Activated CD4-positive, alpha-beta T cell treated with anti-CD3 and anti-CD28 coated beads, Interleukin-2, amount 10 ng/mL, durations not matched to agents 7 days and 5 days (primary cell): ENCODE measurements at places on chromosomes 13 and 19.
A peak's percentile ranks its signal among the peaks of the same experiment; 100 is the strongest.

DNA sequence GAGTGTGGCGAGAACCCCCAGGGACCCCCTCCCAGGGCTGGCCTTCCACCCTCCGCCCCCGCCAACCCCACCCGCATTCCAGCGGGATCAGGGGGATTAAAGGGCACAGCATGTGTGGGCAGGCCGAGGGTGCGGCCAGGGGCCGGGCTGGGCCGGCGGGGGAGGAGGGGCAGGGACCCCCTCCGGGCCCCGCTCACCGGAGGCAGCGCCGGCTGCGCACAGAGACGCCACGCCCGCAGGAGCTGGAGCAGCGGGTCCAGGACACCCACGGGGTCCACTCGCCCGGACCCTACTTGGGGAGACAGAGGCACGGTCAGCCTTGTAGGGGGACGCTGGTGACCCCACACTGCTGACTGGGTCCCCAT is 2.4 kb downstream of the ADAMTSL5 start:
- H3K36me3 ChIP-seq: no peaks in the 10 kb centered on the region
- no peak overlapping the region for H3K27ac ChIP-seq
- peaks cover 23% of the 10 kb centered on the region for H3K27me3 ChIP-seq
- no peak for DNase-seq
- H3K4me3 ChIP-seq: no peak overlapping the region

- DNase-seq: no peak
- no peaks in the 10 kb centered on the region for H3K4me1 ChIP-seq
- H3K36me3 ChIP-seq: no peaks in the 10 kb centered on the region
- H3K27me3 ChIP-seq: peaks cover 7% of the 10 kb centered on the region
- no peak overlapping the region for H3K27ac ChIP-seq
Measured at GRCh38 chr13:100828226-100828625, 153.6 kb upstream of the TMTC4 start.

DNA sequence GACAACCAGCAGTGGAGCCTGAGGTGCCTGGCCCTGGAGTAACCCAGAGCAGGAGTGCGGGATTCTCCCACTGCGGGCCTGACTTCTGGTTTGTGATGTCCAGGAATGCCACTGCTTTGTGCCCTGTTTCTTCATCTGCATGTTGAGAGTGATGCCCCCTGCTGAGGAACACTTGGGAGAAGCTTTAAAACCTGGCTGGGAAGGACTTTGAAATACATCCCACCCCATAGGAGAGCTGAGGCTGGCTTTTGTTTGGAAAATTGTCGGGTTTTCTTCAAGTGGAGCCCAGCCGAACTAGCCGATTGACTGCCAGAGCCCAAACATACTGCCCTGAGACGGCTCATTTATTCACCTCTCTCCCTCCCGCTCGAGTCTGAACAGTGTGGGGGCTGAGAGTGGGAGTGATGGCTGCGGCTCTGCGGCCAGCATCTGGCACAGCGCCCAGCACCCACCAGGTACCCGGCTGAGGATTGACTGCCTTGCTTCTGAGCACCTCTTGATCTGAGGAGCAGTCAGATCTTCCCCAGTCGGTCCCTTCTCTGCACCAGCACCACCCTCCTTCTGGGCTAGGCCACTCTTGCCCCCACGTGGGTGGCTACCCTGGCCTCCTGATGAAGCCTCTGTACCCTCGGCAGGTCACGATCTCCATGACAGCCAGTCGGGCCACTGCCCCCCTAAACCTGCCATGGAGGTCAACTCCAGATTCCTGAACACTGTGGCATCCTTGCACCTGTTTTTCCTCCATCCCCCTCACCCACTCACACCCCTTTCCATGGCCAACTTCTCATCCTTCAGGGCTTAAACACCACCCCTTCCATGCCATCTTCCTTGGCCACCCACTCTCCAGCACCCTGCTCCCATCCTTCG is 148.9 kb downstream of the SIPA1L3 start:
- peak overlapping the region; percentile 21 for H3K27ac ChIP-seq
- peaks cover 8% of the 10 kb centered on the region for H3K36me3 ChIP-seq
- no peaks in the 10 kb centered on the region for H3K27me3 ChIP-seq
- H3K4me1 ChIP-seq: peaks cover 28% of the 10 kb centered on the region

DNA sequence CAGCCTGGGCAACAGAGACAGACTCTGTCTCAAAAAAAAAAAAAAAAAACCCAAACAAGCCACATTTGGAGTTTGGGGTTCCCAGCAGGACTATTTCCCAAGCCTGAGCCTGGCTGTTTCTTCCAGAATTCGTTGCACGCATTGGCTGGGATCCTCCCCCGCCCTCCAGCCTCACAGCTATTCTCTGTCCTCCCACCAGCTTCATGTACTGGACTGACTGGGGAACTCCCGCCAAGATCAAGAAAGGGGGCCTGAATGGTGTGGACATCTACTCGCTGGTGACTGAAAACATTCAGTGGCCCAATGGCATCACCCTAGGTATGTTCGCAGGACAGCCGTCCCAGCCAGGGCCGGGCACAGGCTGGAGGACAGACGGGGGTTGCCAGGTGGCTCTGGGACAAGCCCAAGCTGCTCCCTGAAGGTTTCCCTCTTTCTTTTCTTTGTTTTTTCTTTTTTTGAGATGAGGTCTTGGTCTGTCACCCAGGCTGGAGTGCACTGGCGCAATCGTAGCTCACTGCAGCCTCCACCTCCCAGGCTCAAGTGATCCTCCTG is 26.7 kb downstream of the LDLR start:
- peaks cover 65% of the 10 kb centered on the region for H3K36me3 ChIP-seq
- no peak for DNase-seq
- H3K27ac ChIP-seq: peak overlapping the region; percentile 50
- H3K4me3 ChIP-seq: no peak overlapping the region
- H3K27me3 ChIP-seq: no peaks in the 10 kb centered on the region

DNA sequence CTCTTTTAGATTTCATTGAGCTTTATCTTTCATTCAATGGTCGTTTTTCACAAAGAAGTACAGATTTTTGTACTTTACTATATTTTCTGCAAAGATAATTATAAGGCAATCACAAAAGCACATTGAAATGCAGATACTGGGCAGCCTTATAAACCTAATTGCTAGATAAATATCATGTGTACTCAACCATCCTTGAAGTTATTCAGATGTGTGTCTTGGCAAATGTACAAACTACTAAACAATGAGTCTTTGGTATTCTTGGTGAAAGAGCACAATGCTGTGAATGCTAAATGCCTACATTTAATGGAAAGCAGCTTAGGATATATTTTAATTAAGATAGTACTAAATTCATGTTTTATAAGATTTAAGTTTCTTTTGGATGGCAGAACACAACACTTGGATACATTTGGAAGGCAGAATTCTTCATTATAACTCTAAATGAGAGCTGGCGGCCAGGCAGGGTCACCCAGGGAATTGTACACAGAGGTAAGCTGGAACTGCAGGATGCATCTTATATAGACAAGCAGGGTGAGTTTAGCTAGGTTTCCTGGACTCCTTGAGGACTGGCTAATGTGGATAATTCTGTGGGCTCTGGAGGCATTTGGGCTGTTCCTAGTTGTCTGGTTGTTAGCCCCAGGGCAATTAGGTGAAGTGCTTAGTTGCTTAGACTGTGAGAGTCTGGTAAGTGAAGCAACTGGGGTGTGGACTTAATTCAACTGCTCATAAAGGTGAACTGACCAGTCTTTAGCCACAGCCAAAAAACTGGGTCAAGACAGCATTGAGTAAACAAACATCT is 286.6 kb downstream of the PCDH20 start:
- no peaks in the 10 kb centered on the region for H3K4me1 ChIP-seq
- no peak for DNase-seq
- H3K27me3 ChIP-seq: no peaks in the 10 kb centered on the region
- H3K4me3 ChIP-seq: no peak overlapping the region
- no peak overlapping the region for H3K27ac ChIP-seq

GRCh38 chr19:2477141-2477710 is 1.3 kb downstream of the GADD45B start:
- H3K27ac ChIP-seq: peak overlapping the region; percentile 88
- peak overlapping the region; percentile 99 for H3K4me3 ChIP-seq
- H3K27me3 ChIP-seq: no peaks in the 10 kb centered on the region
- peaks cover 25% of the 10 kb centered on the region for H3K36me3 ChIP-seq

- no peak for DNase-seq
- H3K4me1 ChIP-seq: no peaks in the 10 kb centered on the region
- no peaks in the 10 kb centered on the region for H3K27me3 ChIP-seq
- no peaks in the 10 kb centered on the region for H3K36me3 ChIP-seq
- no peak overlapping the region for H3K27ac ChIP-seq
Measured at GRCh38 chr19:42370068-42370520, 20.0 kb downstream of the CNFN start.

DNA sequence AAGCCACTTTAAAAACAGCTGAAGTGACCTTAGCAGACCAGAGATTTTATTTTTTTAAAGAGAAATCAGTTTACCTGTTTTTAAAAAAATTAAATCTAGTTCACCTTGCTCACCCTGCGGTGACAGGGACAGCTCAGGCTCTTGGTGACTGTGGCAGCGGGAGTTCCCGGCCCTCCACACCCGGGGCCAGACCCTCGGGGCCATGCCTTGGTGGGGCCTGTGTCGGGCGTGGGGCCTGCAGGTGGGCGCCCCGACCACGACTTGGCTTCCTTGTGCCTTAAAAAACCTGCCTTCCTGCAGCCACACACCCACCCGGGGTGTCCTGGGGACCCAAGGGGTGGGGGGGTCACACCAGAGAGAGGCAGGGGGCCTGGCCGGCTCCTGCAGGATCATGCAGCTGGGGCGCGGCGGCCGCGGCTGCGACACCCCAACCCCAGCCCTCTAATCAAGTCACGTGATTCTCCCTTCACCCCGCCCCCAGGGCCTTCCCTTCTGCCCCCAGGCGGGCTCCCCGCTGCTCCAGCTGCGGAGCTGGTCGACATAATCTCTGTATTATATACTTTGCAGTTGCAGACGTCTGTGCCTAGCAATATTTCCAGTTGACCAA is 10.8 kb downstream of the PLPPR3 start:
- no peak overlapping the region for H3K27ac ChIP-seq
- no peak for DNase-seq
- H3K4me3 ChIP-seq: no peak overlapping the region
- no peaks in the 10 kb centered on the region for H3K27me3 ChIP-seq

DNA sequence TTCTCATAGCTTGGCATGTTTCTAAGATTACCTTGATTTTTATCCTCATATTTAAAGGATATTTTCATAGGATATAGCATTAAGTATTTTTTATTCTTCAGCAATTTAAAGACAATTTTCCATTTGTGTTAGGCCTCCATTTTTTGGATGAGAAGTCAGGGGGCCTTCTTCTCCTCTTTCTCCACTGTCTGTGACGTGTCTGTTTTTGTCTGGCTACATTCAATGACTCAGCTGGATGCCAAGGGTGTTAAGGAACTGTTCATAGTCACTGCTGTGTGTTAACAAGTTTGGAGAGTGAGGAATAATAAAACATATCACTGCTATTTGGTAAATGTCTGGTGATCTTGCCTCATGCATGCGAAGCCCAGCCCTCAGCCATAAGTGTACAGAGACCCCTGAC is 36.4 kb downstream of the ZNF582 start:
- DNase-seq: no peak
- H3K4me1 ChIP-seq: no peaks in the 10 kb centered on the region
- H3K27me3 ChIP-seq: no peaks in the 10 kb centered on the region

DNA sequence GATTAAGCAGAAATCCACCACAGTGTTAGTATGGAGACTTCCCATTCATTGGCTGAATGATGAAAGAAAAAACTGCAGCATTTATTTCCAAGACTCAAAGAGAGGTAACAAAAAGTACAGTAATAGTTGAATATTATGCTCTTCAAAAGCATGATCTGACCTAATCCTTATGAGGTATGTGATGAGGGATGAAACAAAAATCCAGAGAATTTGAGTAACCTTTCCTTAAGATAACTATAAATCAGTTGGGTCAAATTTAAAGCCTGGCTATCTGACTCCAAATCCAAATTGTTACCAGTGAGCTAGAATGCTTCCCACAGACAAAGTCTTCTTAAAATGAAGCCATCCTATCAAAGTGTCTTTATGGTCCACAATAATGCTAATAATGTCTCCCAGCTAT is 38.1 kb downstream of the NUFIP1 start:
- H3K4me3 ChIP-seq: no peak overlapping the region
- DNase-seq: no peak
- H3K27ac ChIP-seq: no peak overlapping the region
- no peaks in the 10 kb centered on the region for H3K4me1 ChIP-seq
